ENCODE measurements at places on chromosomes 5 and 9.
A peak's percentile ranks its signal among the peaks of the same experiment; 100 is the strongest.

DNA sequence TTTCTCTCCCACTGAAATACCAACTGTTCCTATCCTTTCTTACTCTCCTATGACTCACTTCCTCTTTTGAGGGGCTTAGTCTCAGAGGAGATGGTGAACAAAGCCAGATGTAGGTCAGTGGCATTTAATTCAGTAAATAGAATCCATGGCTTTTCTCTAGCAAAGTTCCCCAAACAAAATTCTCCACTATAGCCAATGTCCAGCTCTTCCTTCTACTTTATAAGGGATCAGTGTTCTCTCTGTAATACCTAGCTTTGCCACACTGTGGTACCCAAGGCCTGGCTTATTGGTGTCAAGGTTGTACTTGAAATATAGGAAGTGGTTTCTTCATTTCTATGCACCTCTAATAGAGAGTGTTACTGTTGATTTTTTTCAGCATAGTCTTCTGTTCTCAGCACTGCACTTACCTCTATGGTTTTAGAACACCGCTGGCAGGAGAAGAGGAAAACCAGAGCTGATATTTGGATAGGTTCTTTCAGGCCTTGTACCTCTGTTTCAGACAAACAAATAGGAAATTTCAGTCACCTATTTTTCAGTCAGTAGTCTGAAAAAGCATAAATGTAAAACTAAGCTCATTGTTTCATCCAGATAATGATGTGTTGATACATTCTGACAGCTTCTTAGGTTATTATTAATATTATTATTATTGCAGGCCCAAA lies 40.6 kb upstream of the ITGA2 start:
- DNase-seq = peak; percentile 59

DNA sequence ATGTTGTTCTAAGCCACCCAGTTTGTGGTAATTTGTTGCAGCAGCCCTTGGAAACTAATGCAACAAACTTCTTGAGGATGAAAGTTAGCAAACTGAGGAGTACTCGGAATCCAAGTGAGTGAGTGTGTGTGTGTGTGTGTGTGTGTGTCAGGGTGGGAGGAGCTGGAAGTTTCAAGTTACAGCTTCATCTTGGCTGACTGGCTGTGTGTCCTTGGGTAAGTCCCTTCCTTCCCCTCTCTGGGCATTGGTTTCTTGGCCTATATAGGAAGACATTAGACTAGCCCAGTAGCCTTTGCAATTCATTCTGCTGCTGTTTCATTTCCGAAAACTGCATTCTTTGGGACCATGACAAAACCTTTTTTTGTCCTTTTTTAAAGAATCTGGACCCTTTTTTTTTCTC lies 157.2 kb downstream of the MELK start:
- no peak for DNase-seq

- no peak for DNase-seq
Observed at GRCh38 chr5:91142819-91143218, 240.3 kb downstream of the ARRDC3 start.

DNA sequence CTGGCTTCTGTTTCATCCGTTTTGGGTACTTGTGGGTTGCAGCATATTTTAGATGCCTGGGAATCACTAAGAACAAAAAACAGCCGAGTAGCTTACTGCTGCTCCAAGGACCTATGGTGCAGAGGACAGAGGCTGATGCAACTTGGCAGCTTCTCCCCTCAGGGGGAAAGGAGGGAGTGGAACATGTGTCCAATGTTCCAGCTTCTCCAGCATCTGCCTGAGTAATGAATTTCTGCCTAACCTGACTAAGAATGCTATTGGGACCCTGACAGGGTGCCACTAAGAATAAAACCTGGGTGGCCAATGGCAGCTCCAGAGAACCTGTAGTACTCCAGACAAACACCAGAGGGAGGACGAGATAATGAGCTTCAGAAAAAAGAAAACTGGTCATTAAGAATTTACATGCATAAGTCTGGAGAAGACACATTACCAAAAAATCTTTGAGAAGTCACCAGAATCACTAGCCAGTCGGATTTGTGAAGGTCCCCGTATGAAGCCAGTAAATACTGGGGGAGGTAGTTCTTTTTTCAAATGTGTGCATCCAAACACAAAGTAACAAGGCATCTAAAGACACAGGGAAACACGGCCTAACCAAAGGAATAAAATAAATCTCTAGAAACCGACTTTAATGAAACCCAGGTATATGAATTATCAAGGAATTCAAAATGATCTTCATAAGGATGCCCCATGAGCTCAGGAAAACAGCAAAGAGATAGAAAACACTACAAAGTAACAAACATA lies 293.5 kb downstream of the HINT1 start:
- DNase-seq = peak; percentile 48

Measured in iPS-NIHi11 (cell line).